Activated naive CD4-positive, alpha-beta T cell treated with Interleukin-2 at 50 U/mL for 16 hours (primary cell): ENCODE measurements at places on chromosomes 7 and 10.

- DNase-seq: no peak
Measured at GRCh38 chr7:106775552-106775936, 89.5 kb upstream of the PIK3CG start.

- DNase-seq: no peak
Measured at GRCh38 chr10:58477902-58478301, 34.8 kb upstream of the BICC1 start.

DNA sequence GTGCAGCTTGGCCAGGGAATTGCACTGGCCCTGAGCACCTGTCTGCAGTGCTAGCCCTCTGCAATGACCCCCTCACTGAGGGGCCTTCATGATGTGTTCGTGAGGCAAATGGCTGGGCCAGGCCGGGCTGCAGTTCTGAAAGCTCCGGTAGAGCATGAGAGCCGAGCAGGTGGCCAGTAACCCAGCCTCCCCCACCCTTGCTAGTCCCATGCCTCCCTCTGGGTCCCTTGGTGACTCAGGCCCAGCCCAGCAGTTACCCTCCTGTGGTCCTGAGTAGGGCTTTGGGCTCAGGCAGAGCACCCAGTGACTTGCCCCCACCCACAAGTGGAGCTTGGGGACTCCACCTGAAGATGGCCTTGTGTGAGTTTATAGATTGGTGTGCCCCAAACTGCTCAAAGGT is 16.1 kb upstream of the CSGALNACT2 start:
- DNase-seq: no peak

DNA sequence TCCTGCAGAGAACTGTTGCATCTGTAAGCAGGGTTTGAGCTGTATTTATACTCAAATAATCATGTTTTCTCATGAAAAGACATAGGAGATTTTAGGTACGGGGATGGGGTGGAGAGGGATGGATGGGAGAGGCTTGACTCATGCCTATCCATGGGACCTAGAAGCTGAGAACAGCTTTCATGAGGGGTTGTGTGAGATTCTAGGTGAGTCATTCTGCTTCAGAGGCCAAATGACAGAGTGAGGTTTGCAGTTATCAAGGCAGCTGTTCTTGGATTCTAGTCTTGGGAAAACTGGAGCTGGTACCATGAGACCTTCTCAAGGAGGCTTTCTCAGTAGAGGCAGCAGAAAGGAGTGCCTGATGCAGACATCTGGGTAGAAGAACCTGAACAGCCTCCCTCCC is 746.9 kb downstream of the TYW1 start:
- no peak for DNase-seq
